ENCODE measurements at places on chromosomes 2 and 18.

- DNase-seq: no peak
Observed at GRCh38 chr2:146844226-146844990, 1000.4 kb upstream of the ACVR2A start.

DNA sequence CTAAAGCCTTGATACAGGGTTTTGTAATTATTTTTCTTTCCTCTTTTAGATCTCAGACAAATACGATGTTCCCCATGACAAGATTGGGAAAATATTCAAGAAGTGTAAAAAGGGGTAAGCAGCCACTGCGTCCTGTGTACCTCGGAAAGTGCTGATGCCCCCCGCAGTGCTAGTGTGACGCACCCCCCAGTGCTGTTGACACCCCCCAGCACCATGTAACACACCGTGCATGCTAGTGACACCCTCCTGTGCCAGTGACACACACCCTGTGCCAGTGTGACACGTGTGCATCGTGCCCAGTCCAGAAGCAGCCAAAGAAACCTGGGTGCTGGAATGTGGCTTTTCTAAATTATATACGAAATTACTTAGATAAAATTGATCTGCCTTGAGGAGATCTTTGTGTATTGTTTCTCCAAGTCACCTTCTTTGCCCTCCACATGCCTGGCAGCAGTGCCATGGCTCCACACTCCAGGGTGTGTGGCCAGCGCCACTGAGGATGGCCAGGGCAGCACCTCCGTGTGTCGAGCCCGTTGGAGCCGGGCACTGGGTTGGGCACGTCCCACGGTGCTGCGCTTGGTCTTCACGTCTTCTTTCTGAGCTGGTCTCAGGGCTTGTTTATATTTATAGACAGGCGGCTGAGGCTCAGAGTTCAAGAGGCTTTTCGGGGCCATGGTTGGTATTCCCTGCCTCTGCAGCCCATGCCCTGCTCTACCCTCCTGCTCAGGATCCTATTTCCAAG lies 44.3 kb upstream of the KLF11 start:
- no peak for DNase-seq

GRCh38 chr2:15943378-15944280 lies 3.3 kb downstream of the MYCN start:
- DNase-seq: no peak

DNA sequence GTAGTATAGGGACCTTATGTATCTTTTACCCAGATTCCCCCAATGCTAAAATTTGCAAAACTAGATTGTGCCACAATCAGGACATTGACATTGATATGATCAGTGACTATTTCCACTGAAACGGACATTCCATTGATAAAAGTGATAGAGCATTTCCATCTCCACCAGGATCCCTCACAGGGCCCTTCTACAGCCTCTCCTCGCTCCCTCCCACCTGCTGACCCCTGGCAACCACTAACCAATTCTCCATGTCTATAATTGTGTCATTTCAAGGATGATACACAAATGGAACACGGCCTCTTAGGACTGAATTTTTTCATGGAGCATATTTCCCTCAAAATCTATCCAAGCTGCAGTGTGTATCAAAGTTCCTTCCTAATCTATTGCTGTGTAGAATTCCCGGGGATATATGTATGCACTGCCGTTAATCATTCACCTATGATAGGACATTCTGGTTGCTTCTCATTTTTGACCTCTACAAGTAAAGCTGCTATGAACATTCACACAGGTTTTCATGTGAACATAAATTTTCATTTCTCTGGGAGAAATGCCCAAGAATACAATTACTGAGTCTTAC lies 67.3 kb downstream of the UXS1 start:
- DNase-seq: no peak

GRCh38 chr2:168802859-168803725 lies 655 bp downstream of the NOSTRIN start:
- DNase-seq: peak; percentile 69

DNA sequence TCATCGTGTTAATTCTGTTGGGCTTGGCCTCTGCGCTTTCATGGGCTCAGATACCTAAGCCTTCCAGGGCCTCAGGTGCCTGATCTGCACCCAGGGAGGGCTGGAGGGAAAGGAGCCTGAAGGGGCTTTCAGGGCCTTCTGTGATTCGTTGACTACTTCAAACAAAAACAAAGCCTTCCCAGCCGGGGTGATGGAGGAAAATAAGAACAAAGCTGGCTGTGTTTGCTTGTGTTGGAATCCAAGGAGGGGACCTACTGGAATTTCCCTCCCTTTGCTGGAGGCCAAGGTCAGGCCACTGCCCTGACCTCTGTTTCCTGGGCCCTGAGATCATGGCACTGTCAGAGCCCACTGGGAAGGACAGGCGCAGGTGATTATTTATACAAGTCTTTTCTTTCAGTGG lies 135.3 kb downstream of the KLHL29 start:
- DNase-seq: no peak

DNA sequence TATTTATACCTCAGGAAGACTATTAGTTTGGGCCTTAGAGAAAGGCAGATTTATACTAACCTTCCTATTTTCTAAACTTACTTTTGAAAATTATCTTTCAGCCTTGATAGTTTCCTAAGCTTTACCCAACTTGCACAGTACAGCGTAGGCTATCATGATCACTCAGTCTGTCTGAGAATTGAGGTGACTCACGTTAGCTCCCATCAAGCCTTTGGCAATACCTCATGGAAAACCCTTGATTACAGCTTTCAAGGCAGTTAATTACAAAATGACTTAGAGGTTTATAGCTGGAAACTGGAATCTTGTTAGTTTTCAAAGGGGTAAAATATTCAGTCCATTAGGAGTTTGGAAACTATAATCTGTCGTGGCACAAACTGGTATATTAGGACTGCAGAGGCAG lies 26.4 kb upstream of the ARMC9 start:
- DNase-seq: no peak

- DNase-seq: no peak
Observed at GRCh38 chr2:221731432-221732145, 159.5 kb upstream of the EPHA4 start.

GRCh38 chr2:203612246-203612645 lies 77.1 kb upstream of the RAPH1 start:
- no peak for DNase-seq

DNA sequence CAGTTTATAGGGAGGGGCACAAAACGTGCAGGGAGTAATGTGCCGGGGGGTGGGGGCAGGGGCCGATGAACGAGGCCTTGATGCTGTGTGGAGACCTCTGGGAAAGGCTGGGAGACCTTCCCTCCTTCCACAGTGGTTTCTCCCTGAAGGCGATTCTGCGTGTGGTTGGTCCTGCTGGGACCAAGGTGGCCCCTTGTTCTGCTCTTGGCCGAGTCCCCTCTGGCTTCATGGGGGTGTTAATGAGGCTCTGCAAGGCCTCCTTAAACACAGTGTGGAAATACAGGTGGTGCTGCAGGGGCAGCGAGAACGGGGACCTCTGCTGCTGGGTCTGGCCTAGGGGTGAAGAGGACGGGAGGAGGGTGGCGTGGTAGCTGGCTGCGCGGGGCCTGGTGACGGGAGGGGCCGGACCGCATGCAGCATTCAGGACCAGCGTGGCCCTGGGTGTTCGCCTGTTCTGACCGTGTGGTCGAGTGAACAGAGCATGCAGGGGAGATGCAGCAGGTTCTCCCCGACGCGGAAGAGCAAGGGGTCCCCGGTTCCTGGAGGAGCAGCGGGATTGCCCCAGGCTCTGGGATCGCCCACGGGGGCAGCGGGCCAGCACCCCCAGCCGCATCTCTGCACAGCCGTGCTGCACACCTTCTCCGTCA lies 42.1 kb upstream of the KCNG2 start:
- no peak for DNase-seq

DNA sequence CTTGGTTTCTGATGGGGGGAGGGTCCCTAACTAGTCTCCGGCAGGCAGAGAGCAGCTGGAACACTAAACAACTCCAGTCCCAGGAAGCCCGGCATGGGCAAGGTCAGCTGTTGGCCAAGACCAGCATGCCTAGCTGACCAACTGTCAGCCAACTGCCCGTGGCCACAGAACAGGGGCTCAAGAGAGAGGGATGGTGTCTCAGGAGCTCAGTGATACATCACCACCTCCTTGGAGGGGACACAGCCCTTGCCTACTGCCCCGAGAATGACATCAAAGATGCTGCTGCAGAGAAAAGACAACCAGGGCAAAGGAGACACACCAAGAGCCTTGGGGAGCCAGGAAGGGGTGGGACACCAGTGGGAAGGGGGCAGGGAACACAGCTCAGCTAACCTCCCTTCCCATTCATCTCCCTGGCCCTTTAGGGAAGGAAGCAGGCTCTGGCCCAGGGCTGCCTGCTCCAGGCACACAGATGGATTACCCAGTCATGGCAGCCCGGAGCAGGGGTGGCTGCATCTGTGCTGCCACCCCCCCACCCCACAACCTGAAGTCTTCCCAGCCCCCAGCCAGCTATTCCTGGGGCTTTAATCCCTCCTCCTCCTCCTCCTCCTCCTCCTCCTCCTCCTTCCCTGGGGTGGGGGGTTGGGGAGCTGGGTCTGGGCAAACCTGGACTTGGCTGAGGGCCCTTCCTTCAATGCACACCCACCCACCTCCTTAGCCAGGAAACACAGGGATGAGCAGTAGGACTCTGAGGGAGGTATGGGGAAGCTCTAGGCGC lies 1.9 kb downstream of the BIN1 start:
- no peak for DNase-seq

- DNase-seq: no peak
Observed at GRCh38 chr18:34623557-34623956, 86.5 kb upstream of the DTNA start.

GRCh38 chr2:33275689-33276444 lies 200.6 kb upstream of the RASGRP3 start:
- no peak for DNase-seq

- DNase-seq: no peak
Observed at GRCh38 chr2:10647886-10648605, 41.7 kb downstream of the NOL10 start.

GRCh38 chr2:239775623-239776435 lies 249.3 kb downstream of the NDUFA10 start:
- no peak for DNase-seq

DNA sequence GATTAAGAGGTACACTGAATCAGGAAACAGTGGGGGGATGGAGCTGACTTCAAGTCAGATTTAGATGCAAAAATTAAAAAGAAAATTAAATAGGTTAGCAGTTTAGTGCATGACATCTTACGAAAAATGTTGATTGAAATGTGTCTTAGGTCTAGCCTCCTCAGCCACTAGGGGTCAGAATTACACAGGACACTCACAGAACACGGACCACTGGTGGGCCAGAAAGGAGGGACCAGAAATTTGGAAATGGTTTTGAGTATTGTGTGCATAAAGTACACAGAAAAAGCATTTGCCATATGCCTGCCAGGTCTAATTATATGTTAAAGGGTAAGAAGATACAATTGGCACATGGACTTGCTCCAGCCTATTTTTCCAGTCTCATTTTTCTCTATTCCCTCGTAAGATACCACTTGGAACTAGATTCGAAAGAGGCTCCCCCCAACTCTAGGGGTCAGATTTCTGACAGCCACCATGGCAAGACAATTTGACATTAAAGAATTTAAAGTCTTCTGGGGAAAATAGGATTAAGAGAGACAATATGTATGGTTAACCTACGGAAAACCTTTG lies 550.2 kb upstream of the SETBP1 start:
- peak; percentile 27 for DNase-seq

GRCh38 chr2:60445684-60446179 lies 107.7 kb downstream of the BCL11A start:
- DNase-seq: no peak

- peak; percentile 48 for DNase-seq
Observed at GRCh38 chr2:100365434-100365833, 43.1 kb upstream of the LONRF2 start.

GRCh38 chr2:75321599-75321922 lies 122.2 kb upstream of the TACR1 start:
- DNase-seq: no peak

- no peak for DNase-seq
Observed at GRCh38 chr2:156006721-156007618, 325.6 kb downstream of the NR4A2 start.

- DNase-seq: no peak
Observed at GRCh38 chr2:80364524-80365212, 60.1 kb upstream of the LRRTM1 start.

GRCh38 chr2:205715831-205716525 lies 33.7 kb downstream of the NRP2 start:
- DNase-seq: no peak

DNA sequence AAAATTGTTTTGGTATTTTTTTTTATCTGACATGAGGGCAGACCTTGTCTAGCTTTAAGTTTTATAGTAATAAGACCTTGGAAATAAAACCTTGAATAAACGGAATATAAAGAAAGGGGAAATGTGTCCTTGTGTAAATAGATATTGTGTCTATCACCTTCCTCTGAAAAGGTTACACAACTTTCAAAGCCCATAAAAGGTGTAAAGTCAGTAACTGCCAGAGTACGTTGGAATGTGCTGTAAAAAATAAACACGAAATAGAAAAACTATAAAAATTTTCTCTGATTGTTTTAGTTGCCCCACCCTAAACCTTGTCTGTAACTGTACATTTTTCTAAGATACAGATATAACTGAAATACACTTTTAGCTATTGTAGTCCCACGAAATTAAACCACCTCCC lies 82.3 kb downstream of the ZEB2 start:
- DNase-seq: no peak

DNA sequence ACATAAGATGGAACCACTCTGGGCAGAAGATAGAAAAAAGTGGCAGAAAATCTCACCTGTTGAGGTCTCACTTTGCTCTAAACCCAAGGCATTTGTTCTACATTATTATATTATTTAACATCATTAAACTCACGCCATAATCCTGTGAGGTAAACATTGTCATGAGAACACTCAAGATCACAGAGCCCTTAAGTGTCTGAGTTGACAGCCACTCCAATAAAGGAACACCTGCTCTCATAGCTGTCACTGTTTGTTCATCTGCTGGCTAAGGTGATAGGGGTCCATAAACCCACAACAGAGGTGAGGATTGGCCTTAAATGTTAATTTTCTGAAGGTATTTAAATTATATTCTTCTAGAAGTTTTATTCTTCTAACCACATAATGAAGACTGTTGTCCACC lies 439.7 kb downstream of the RIT2 start:
- DNase-seq: no peak

- no peak for DNase-seq
Observed at GRCh38 chr2:178188466-178188865, 5.8 kb upstream of the OSBPL6 start.

GRCh38 chr2:234565842-234566619 lies 69.2 kb upstream of the ARL4C start:
- DNase-seq: no peak

DNA sequence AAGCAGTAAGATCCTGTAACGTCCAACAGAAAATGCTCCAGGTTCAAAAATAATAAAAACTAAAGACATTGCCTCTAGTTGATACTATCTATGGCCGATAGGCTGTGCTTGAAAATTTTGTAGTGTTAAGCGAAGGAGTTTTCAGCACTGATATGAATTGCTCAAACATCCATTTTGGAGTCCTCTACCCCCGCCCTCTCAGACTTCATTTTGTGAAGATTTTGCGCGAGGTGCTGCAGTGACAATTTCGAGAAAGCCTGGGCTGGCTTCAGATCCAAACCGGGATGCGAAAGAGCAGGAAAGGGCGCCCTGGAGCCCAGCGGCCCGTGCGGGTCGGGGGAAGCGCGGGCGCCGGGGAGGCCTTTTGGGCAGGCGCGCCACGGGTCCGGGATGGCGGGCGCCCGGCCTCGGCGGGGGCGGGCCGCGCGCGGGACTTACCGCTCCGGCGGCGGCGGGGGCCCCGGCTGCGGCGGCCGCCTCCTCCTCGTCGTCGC lies 1.8 kb downstream of the SP3 start:
- DNase-seq: peak; percentile 61

All from T47D (cell line).